ENCODE measurements at places on chromosomes 13 and 19.

- DNase-seq: no peak
Observed at GRCh38 chr13:111461445-111462149, 141.2 kb downstream of the TEX29 start.

DNA sequence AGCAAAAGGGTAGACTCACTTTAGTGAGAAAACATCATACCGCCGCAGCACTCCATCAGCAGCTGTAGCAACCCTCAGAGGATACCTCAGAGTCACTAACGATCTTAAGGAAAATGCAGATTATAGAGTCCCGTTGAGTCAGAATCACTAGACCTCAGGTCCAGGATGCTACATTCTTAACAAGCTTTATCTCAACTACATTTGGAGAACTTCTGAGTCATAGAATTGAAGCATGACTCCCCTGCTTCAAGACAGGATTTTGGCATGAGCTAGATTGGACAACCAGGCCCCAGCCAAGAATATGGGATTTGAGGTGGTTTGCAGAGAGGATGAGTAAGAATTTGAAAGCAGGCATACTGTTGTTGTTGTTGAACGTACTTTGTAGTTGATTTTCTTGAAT, 118.9 kb upstream of the UBL3 start:
- DNase-seq: no peak

- no peak for DNase-seq
Observed at GRCh38 chr19:8611877-8612806, 1.6 kb upstream of the ADAMTS10 start.

- no peak for DNase-seq
Observed at GRCh38 chr13:25575562-25575961, 203.8 kb downstream of the ATP8A2 start.

DNA sequence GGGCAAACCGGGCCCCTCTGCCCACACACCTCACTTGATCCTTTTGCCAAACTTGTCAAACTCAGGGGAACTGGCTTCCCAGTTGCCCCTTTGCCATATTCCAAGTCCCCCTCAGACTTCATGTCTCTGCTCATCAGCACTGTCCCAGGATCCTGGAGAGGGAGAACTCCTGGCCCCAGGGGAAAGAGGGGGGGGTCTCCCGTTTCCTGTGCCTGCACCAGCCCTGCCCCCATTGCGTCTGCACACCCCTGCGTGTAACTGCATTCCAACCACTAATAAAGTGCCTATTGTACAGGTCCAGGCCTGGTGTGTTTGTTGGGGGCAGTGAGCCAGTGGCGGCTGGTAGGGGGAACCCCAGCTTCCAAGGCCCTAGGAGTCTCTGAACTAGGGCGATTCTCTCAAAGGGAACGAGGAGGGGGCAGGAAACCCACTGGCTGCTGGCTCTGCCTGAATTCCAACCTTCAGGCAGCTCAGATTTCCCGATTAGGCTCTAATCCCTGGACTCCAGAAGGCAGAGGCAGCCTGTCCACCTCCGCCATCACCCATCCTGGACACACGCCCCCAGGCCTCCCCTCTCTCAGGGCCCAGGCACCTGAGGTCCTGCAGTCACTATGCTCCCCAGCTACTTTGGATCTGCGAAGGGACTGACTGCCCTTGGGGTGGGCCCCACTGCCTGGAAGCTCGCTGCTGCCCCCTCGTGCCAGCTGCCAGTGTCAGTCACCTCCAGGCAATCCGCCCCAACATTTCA, 9.7 kb upstream of the ILF3 start:
- no peak for DNase-seq

DNA sequence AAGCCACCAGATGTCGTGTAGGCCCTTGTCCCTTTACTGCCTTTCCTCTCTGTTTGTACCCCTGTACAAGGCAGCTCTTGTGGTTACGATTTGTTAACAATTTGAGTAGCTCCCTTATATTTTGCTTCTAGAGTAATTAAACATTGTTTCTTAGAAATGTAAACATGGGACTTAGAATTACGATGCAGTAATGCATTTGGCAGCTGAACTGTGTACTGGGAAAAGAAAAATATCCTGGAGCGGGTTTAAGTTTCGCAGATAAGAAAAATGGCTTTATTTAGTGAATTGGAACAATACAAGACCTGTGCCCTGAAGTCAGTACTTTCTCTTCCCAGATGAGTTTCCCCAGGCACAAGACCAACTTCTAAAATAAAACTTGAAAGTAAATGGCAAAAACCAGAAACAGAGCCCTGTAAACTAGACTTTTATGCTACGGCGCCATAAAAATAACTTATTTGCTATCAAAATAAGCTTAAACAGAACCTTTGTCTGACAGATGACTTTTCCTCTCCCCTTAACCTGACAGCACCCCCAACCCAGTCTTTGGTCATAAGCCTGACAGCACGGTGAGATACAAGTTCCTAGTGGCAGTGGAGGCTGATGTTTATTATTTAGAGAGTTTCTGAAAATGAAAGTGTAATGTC, 63.0 kb downstream of the LRCH1 start:
- no peak for DNase-seq

GRCh38 chr19:38310986-38311385, 4.8 kb downstream of the YIF1B start:
- DNase-seq: no peak

GRCh38 chr13:78758549-78758948, 99.6 kb upstream of the OBI1 start:
- DNase-seq: no peak

DNA sequence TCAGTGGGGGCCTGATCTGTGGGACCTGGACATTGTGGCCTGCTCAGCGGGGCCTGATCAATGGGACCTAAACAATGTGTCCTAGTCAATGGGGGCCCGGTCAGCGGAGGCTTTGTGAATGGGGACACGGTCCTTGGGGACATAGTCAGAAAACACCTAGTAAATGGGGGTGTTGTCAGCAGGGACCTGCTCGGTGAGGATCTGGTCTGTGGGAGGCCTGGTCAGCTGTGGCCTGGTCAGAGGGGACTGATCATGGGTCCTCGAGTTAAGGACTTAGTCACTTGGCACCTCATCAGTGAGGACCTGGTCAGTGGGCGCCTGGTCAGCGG, 44.5 kb upstream of the TPM4 start:
- no peak for DNase-seq
